A673 (cell line): ENCODE measurements at places on chromosomes 16 and 17. TPM values are rescaled to one million over a fixed set of nuclear protein-coding genes. Genes with fewer than 3 reads are reported as not detected.
A peak's percentile ranks its signal among the peaks of the same experiment; 100 is the strongest.

KRTAP16-1 gene
- not detected in 2 replicates for total RNA-seq

- H3K4me1 ChIP-seq, result no peaks in the 10 kb centered on the region
- H3K36me3 ChIP-seq, result no peaks in the 10 kb centered on the region
- DNase-seq, result no peak
- H3K4me3 ChIP-seq, result no peak overlapping the region
- no peak overlapping the region for H3K27ac ChIP-seq
These were observed 39.9 kb downstream of the OTOA start for GRCh38 chr16:21703589-21704174.

DNA sequence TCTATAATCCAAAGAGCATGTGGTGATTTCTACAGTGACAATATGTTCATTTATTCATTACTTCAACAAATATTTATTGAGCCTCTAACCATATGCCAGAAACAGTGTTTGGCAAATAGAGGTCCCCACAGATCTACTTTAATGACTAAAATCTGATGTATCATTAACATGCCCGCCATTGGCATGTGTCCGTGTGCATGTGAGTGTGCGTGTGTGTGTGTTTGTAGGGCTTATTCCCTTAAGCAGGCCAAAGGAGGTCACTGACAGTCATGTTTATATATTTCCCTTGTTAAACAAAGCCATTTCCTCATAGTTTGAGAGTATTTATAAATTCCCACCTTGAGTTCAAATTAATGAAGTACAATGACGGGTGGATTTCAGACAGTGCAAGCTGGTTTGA is 174.4 kb upstream of the IRX6 start:
- peaks cover 3% of the 10 kb centered on the region for H3K27me3 ChIP-seq
- H3K4me1 ChIP-seq, result no peaks in the 10 kb centered on the region
- H3K36me3 ChIP-seq, result no peaks in the 10 kb centered on the region
- no peak for DNase-seq

P2RX5 gene
- 0.45 and 1.4 TPM in 2 replicates for total RNA-seq

MYOCD gene
- not detected in 2 replicates for total RNA-seq

- H3K4me3 ChIP-seq, result no peak overlapping the region
- DNase-seq, result no peak
- H3K27ac ChIP-seq, result no peak overlapping the region
- H3K36me3 ChIP-seq, result no peaks in the 10 kb centered on the region
- peaks cover 7% of the 10 kb centered on the region for H3K4me1 ChIP-seq
These were observed 168.3 kb downstream of the SLC39A11 start for GRCh38 chr17:72924196-72924595.

DNA sequence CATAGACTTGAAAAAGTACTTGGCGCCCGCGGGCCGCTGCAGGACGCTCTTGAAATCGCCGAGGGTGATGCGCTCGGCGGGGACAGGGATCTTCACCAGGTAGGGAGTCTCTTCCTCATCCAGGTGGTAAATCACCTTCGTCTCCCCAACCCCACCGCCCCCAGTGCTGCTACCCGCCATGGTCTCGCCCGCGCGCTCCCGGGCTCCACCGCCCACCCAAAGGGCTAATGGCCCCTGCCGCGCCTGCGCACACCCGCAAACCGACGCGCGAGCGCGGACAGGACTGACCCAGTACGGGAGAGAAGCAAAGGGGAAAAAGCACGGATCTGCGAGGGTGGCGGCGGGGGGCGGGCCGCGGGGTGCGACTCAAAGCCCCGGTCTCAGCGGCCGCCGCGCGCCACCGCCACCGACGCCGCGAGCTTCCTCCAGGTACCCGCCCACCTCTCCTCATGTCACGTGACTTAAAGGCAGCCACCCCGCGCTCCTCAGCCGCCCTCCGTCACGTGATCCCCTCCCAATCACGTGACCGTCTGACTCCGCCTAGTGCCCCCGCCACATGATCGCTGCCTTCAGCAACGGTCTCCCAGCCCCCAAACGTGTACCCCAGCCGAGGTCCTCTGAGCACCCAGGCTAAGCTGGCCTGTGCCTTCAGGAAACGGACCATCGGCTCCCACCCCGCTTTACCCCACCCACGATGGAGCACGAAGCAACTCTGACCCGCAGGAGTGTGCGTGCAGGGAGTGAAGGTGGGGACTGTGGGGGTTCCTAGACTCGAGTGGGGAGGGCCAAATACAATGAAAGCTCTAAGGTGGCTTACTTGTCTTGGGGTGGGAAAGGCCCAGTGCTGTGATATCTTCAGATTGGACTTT is at the start of gene DVL2:
Gene DVL2, minus strand, starts transcription at position 435 of the 869 bp plus-strand sequence. Its CDS starts 255 bp downstream, at position 180.
- DNase-seq, result peak; percentile 97
- peak within 1 kb of the TSS; percentile 78 for H3K4me3 ChIP-seq
- H3K27me3 ChIP-seq, result no peaks in the 10 kb centered on the region
- H3K4me1 ChIP-seq, result peaks cover 26% of the 10 kb centered on the region
- peak within 1 kb of the TSS; percentile 83 for H3K27ac ChIP-seq
- H3K36me3 ChIP-seq, result peaks cover 45% of the 10 kb centered on the region

DNA sequence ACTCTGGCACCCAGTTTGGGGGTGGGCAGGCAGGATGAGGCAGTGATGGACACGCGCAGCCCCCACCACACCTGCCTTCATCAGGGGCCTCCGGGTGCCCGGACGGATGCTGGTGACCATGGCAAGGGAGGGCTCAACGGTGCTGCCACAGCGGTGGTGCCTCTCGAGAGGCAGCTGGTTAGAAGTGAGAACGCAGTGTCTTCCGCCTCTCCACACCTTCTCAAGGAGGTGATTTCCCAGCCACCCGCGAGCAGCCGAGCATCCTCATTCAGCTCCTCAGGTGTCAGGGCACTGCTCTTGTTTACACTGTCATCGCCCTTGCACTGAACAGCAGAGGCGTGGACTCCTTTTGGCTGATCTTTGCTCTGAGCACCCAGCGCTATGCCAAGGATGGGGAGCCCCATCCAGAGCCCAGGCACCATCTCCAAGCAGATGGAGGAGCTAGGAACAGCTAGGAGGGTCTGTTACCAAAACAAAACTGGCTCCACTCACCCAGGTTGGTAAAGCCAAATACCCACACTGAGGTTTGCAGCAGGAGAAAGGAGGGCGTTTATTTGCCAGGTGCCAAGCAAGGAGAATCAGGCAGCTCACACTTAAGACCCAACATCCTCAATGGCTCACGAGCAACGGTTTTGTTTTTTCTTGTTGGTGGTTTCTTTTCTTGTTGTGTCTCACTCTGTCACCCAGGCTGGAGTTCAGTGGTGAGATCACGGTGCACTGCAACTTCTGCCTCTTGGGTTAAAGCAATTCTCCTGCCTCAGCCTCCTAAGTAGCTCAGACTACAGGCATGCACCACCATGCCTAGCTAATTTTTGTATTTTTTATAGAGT is 174.3 kb upstream of the TNRC6C start:
- peaks cover 33% of the 10 kb centered on the region for H3K4me1 ChIP-seq
- no peak overlapping the region for H3K27ac ChIP-seq
- no peaks in the 10 kb centered on the region for H3K27me3 ChIP-seq
- no peaks in the 10 kb centered on the region for H3K36me3 ChIP-seq
- DNase-seq, result no peak
- no peak overlapping the region for H3K4me3 ChIP-seq

GRCh38 chr16:48860341-48860740 is 250.4 kb upstream of the N4BP1 start:
- peaks cover 19% of the 10 kb centered on the region for H3K27me3 ChIP-seq
- H3K27ac ChIP-seq, result no peak overlapping the region
- H3K4me3 ChIP-seq, result no peak overlapping the region
- H3K36me3 ChIP-seq, result no peaks in the 10 kb centered on the region
- H3K4me1 ChIP-seq, result no peaks in the 10 kb centered on the region
- no peak for DNase-seq

- H3K4me1 ChIP-seq, result no peaks in the 10 kb centered on the region
- H3K4me3 ChIP-seq, result no peak overlapping the region
- peak; percentile 9 for DNase-seq
- peaks cover 3% of the 10 kb centered on the region for H3K27me3 ChIP-seq
- no peak overlapping the region for H3K27ac ChIP-seq
These were observed 15.4 kb downstream of the TBX4 start for GRCh38 chr17:61467416-61468262.

KRTAP9-1 gene
- not detected in 2 replicates for total RNA-seq

GRCh38 chr16:15542734-15543347 is 100.1 kb downstream of the MARF1 start:
- H3K27ac ChIP-seq, result no peak overlapping the region
- H3K4me3 ChIP-seq, result no peak overlapping the region
- no peaks in the 10 kb centered on the region for H3K27me3 ChIP-seq
- no peaks in the 10 kb centered on the region for H3K4me1 ChIP-seq
- H3K36me3 ChIP-seq, result no peaks in the 10 kb centered on the region
- DNase-seq, result no peak

TBC1D3C gene
- total RNA-seq, result not detected in 2 replicates

DNA sequence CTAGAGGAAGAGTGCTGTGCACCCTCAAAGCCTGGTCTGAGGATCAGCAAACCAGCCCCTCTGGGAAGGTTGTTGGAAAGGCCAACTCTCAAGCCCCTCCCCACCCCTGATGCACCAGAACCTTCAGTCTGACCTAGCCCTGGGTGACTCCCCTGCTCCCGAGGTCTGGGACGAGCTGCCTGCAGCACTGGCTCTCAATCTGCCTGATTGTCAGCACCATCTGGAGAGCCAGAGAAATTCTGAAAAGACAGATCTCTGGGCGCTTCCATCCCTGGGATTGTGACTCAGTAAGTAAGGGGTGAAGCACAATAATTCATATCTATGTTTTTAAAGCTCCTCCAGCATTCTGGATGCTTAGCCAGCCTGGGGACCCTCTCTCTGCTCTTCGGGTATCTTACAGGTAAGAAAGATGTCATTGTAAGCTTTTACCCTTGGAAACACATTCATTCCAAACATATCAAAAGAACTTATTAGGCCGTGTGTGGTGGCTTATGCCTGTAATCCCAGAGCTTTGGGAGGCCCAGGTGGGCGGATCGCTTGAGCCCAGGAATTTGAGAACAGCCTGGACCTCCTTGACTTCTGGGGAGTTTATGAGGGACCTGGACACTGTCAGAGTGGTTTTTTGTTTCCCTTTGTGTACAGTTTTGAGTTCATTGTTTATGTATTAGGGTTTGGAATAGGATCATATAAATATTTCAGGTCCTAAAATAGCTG is 147.5 kb downstream of the KCNJ12 start:
- H3K27ac ChIP-seq, result no peak overlapping the region
- no peak for DNase-seq
- H3K27me3 ChIP-seq, result no peaks in the 10 kb centered on the region
- no peak overlapping the region for H3K4me3 ChIP-seq
- H3K4me1 ChIP-seq, result no peaks in the 10 kb centered on the region

- no peak for DNase-seq
- no peak overlapping the region for H3K27ac ChIP-seq
- peaks cover 20% of the 10 kb centered on the region for H3K27me3 ChIP-seq
- H3K4me3 ChIP-seq, result no peak overlapping the region
- H3K36me3 ChIP-seq, result no peaks in the 10 kb centered on the region
- H3K4me1 ChIP-seq, result no peaks in the 10 kb centered on the region
These were observed 10.2 kb upstream of the FADS6 start for GRCh38 chr17:74903671-74904070.

DNA sequence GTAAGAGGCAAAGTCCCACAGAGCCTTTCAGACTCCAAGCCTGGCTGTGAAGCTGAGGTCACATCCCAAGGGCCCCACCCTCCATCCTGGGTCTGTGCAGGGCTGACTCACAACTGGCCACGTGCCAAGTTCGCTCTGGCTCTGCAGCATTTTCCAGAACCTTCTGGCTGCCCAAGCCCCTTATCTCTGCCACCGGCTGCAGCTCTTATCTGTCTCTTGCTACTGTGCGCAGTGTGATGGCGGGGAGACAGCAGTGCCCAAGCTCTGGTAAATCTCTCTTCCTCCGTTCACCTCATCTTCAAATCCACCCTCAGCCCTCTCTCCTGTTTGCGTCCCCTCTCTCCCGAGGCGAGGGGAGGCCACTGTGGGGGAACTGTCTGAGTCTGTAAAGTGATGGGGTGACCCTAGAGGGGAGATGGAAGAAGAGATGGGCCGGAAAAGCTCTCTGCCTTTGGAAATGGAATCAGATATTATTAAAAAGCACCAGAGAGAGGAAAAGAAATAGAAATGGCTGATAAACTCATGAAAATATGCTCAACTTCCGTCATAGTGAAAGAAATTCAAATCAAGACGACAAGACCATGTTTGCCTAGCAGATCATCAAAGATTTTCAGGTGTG is 162.7 kb upstream of the CDC42EP4 start:
- DNase-seq, result peak; percentile 45
- H3K4me3 ChIP-seq, result no peak overlapping the region
- no peak overlapping the region for H3K27ac ChIP-seq
- H3K27me3 ChIP-seq, result no peaks in the 10 kb centered on the region

GRCh38 chr17:71237903-71238538 is 882.8 kb upstream of the SOX9 start:
- no peaks in the 10 kb centered on the region for H3K4me1 ChIP-seq
- no peaks in the 10 kb centered on the region for H3K36me3 ChIP-seq
- no peaks in the 10 kb centered on the region for H3K27me3 ChIP-seq
- peak; percentile 12 for DNase-seq
- H3K4me3 ChIP-seq, result no peak overlapping the region

- H3K27ac ChIP-seq, result no peak overlapping the region
- H3K36me3 ChIP-seq, result no peaks in the 10 kb centered on the region
- no peaks in the 10 kb centered on the region for H3K4me1 ChIP-seq
- no peak overlapping the region for H3K4me3 ChIP-seq
- no peak for DNase-seq
These were observed 15.2 kb upstream of the USP10 start for GRCh38 chr16:84684592-84684965.

- peaks cover 46% of the 10 kb centered on the region for H3K27me3 ChIP-seq
- DNase-seq, result no peak
- H3K27ac ChIP-seq, result no peak overlapping the region
- no peak overlapping the region for H3K4me3 ChIP-seq
- H3K36me3 ChIP-seq, result no peaks in the 10 kb centered on the region
These were observed 108.8 kb upstream of the HSBP1 start for GRCh38 chr16:83698964-83699363.

DNA sequence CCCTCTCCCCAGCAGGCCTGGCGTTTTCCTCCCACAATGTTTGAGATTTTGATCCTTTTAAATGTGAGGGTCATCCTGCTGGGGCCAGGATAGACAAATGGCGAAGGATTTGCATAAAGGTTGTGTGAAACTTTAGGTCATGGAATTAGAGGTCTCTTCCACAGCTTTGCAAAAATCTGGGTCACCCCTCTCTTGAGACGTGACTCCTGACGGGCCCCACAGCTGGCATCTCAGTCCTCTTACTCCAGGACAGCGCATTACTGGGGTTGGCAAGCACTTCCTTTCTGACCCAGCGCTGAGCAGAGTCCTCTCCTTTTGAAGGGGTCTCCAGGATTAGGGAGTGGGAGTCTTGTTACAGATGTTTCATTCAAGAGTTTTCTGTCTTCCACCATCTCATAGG is 7.4 kb downstream of the ZNF629 start:
- no peak for DNase-seq
- no peak overlapping the region for H3K27ac ChIP-seq
- peaks cover 19% of the 10 kb centered on the region for H3K36me3 ChIP-seq
- peaks cover 4% of the 10 kb centered on the region for H3K4me1 ChIP-seq

GRCh38 chr17:39623356-39623950 is 3.3 kb upstream of the PPP1R1B start:
- DNase-seq, result peak; percentile 63
- H3K27ac ChIP-seq, result no peak overlapping the region
- H3K27me3 ChIP-seq, result no peaks in the 10 kb centered on the region
- peaks cover 6% of the 10 kb centered on the region for H3K4me1 ChIP-seq
- H3K4me3 ChIP-seq, result no peak overlapping the region

PLA2G10 gene
- not detected in 2 replicates for total RNA-seq

- no peak overlapping the region for H3K27ac ChIP-seq
- peak overlapping the region; percentile 91 for H3K4me3 ChIP-seq
- no peak for DNase-seq
- no peaks in the 10 kb centered on the region for H3K4me1 ChIP-seq
- H3K36me3 ChIP-seq, result peaks cover 15% of the 10 kb centered on the region
- H3K27me3 ChIP-seq, result no peaks in the 10 kb centered on the region
These were observed 663 bp upstream of the GINS2 start for GRCh38 chr16:85689285-85689949.

PRSS21 gene
- total RNA-seq, result not detected in 2 replicates
